Activated T-cell treated with anti-CD3 and anti-CD28 coated beads, Interleukin-2, amount 50 U/mL, for 24 hours (primary cell): ENCODE measurements at places on chromosomes 2 and 18.

DNA sequence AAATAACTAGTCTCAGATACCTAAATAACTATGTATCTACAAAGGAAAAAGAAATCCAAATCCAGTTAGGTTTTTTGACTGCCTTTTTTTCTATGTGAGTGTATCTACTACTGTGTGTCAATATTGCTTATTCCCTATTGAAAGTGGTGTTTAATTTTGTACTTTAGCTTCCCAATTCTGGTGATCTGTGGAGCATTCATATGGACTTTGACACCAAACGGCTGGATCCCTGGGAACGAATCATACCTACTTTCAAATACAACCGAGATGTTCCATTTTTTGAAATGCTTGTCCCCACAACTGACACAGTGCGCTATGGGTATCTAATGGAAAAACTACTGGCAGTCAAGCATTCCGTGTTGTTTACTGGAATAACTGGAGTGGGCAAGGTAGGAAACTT lies 152.8 kb downstream of the DNAH6 start:
- DNase-seq = no peak
- no peak overlapping the region for H3K4me3 ChIP-seq
- H3K36me3 ChIP-seq = no peaks in the 10 kb centered on the region
- peaks cover 6% of the 10 kb centered on the region for H3K4me1 ChIP-seq

- peaks cover 2% of the 10 kb centered on the region for H3K36me3 ChIP-seq
- no peak for DNase-seq
- H3K4me1 ChIP-seq = no peaks in the 10 kb centered on the region
- no peak overlapping the region for H3K27ac ChIP-seq
- no peak overlapping the region for H3K4me3 ChIP-seq
These were observed 2798.7 kb upstream of the TEKT4 start for GRCh38 chr2:92072461-92073035.

- H3K36me3 ChIP-seq = no peaks in the 10 kb centered on the region
- no peak overlapping the region for H3K4me3 ChIP-seq
- no peak overlapping the region for H3K27ac ChIP-seq
- no peaks in the 10 kb centered on the region for H3K4me1 ChIP-seq
- H3K27me3 ChIP-seq = no peaks in the 10 kb centered on the region
- no peak for DNase-seq
These were observed 31.9 kb downstream of the EFEMP1 start for GRCh38 chr2:55891671-55892094.

DNA sequence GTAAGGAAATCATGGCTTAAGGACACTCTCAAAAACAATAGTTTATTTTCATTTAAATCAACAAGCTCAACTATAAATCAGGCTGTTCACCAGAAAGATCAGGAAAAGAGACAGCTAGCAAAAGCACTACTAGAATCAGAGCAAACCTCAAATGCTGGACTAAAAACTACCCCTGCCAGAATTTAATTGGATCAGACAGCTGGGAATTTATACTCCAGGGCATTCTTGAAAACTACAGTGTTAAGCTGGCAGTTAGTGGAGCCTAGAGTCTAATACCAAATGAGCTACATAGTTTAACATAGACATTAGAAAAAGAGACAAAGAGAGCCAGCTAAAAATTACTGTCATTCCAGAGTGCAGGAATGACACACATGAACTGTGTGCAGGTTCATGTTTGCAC lies 1016.4 kb upstream of the CRIM1 start:
- H3K27ac ChIP-seq = no peak overlapping the region
- DNase-seq = no peak
- H3K4me1 ChIP-seq = no peaks in the 10 kb centered on the region
- no peaks in the 10 kb centered on the region for H3K36me3 ChIP-seq
- H3K4me3 ChIP-seq = no peak overlapping the region
- H3K27me3 ChIP-seq = no peaks in the 10 kb centered on the region
